ENCODE measurements at places on chromosomes 5 and 9.

DNA sequence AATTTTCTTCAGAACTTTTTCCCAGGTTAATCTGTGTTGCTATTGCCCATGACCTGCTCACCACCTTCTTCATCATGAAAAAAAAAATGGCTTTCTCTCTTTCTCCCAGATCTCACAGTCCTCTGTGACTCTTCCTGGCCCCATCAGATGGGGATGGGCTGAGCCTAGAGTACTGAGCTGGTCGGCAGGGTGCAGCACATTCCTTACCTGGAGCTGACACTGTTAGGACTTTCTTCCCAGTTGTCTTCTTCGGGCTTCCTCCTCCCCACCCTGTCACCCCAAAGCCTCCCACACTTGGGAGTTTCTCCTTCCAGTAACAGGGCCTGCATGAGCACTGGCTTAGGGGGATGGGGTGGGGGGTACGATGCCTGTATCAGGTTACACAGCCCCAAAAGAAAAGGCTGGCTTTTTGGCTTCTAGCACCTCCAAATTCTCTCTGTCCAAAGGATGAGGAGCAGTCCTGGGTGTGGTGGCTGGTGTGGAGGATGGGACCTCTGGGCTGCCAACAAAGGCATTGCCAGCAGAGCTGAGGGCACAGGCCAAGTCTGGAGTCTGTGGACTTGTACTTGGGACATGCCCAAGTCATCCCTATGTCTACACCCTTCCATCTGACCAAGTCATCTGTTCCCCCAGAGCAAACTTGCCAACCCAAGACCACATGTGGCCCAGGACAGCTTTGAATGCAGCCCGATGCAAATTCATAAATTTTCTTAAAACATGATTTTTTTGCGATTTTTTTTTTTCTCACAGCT, 68.0 kb upstream of the HSPA9 start:
- no peak for DNase-seq

- no peak for DNase-seq
Observed at GRCh38 chr5:177537389-177538361, 16.7 kb downstream of the FAM193B start.

- DNase-seq = no peak
Observed at GRCh38 chr5:117679046-117679445, 1104.4 kb upstream of the SEMA6A start.

GRCh38 chr5:65825408-65826328, 100.7 kb upstream of the ERBIN start:
- DNase-seq = no peak

DNA sequence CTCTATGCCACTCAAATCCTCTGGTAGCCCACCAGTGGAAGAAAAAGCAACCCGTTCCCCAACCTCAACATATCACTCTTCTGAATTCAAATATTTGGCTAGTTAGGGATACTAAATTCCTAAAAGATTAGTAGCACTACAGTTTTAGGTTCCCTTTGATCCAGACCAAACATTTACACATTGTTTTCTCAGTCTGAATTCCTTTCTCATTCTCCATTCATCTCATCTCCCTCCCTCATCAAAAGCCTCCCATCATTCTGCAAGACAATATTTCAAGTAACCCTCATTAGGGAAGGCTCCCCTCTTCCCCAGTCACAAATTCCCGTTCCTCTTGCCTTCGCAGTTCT, 26.3 kb downstream of the ADAM19 start:
- no peak for DNase-seq

DNA sequence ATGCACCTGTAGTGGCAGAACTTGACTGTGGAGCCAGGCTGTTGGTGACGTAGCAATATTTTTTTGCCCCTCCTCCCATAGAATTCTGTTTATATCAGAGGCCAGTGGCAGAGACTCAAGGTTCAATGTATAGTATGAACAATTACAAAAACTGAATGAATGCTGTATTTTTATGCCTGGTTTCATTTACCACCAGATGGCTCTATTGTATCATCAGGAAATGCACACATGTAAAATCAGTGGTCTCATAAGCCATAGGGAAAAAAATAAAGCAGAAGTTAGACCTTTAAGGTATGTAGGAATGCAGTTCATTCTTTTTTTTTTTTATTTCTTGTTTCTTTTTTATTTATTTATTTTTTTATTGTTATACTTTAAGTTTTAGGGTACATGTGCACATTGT, 43.6 kb downstream of the CCDC192 start:
- DNase-seq = no peak

- DNase-seq = no peak
Observed at GRCh38 chr5:87120518-87121303, 147.0 kb upstream of the RASA1 start.

- DNase-seq = no peak
Observed at GRCh38 chr5:179125789-179126505, 65.8 kb downstream of the ZNF354C start.

DNA sequence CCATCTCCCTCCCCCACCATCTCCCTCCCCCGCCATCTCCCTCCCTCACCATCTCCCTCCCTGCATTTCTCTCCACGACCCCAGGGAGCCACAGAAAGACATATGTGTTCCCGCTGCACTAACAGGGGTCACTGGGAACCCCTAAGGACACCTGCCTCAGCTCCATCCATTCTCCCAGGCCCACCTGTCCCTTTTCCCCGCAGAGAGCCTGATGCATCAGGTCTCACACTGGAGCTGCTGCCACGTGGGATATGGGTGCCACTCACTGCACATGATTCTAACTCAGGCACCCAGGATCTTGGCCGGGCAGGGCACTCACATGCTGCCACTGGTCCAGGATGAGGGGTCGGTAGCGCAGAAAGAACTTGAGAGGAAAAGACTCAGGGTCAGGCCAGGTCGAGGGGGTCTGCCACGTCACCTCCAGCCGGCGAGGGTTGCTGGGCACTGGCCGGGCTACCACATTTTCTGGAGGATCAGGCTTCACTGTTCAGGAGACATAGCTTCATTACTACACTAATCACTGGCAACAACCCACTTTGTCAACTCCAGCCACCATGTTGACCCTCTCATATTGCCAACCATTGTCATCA, 33.2 kb upstream of the ENHO start:
- DNase-seq = no peak

DNA sequence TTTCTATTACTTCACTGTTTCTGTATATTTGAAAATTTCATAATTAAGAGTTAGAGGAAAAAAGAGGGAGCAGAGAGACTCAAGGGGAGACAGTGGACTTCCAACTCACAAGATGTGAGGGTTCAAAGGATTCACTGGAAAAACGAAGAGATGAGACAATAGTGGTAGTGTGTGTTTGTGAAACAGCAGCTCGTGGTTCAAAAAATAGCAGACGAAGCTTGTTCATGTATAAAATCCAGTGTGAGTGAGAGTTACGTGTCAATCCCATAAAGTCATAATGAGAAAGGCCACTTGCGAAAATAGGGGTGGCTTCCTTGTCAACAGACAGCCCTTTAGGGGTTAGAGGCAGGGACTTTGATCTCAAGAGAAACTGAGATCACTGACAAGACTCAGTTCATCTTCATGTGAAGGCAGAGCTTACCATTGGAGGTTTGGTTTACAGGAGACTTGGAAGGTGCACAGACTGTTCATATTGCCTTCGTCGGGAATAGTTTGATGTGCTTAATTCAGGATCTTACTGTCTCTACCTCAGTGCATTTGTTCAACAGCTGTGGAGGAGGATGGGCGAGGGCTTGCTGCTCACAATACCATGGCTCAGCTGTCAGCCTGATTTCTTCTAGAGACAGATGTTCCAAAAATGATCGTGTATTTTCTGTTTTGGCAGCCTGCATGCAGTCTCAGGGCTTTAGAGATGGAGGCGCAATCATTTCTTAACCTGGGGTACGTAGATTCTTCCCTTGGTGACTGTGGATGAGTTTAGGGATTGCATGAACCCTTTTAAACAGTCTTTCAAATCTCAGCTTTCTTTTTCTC, 105.7 kb upstream of the KLF9 start:
- no peak for DNase-seq

- DNase-seq = no peak
Observed at GRCh38 chr5:67353500-67354450, 157.2 kb upstream of the CD180 start.

GRCh38 chr9:93299418-93300174, 115.7 kb downstream of the WNK2 start:
- no peak for DNase-seq

DNA sequence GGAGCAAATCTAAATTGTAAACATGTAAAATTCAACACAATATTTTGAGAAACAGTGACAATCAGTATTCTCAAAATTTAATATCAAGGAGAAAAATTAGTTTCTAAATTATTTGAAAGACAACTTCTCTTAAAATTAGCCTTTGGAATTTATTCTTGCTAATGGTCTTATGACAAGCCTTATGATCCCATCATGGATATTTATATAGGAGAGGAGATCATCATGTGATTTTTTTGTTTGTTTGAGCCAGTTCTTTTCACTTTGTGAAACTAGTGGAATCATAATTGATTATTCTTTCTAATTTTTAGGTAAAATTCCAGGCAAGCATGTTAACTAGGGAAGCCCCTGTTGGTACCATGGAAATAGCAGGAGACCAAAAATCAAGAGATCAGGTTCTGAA, 24.7 kb downstream of the DMXL1 start:
- no peak for DNase-seq

- DNase-seq = no peak
Observed at GRCh38 chr9:94623253-94623652, 16.1 kb downstream of the FBP1 start.

DNA sequence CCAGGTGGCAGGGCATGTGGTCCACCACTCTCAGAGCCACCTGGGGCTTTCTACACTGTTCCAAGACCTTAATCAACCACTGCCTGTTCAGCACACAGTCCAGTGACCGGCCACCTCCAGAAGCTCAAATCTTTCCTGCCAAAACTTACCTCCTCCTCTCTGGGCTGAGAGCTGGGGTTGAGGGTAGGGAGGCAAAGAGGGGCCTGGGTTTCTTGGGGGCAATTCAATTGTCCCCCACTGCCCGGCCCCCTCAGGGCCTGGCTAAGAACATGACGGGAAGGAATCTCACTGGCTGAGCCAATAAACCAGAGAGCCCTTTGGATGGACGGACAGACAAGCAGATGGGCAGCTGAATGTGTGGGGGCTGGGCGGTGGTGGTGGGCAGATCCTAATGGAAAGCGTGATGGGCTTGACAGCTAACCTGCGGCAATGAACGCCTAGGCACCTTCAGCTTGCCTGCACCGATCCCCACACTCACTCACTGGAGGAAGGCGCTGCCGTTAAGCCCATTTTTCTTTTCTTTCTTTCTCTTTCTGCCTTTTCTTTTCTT, 5.4 kb downstream of the NR5A1 start:
- no peak for DNase-seq

GRCh38 chr5:10797261-10797660, 36.2 kb upstream of the DAP start:
- no peak for DNase-seq

DNA sequence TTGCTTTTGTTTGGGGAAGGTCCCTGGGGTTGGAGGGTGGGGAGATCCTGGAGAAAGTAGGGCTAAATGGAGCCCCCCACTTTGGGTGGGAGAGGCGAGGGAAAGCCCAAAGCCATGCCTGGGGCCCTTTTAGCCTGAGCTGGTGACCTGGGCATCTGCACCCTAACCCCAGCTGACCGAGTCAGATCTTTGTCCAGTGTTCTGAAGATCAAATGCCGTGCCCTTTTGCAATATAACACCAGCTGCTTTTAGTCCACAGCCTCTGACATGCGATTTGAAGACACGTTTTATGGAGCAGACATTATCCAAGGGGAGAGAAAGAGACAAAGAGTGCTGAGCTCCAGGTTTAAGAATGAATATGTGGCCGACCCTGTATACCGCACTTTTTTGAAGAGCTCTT, 416.5 kb downstream of the KDM4C start:
- no peak for DNase-seq

DNA sequence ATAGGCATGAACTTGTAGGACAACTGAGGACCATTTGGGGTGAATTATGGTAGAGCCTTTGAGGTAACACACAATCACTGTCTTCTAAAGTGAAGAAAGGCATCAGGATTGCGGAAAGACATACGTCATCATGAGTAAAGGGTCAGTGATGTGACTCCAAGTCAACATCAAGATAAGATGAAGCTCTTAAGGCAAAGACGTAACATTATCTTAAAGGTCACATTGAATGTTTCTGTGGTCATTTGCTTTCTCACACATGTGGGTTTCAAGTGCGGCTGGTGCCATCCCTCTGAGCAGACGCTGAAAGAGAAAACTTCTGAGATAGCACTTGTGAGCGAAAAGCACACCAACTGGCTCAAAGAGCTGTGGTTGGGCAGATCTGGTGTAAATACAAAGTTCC, 63.3 kb upstream of the GRAMD2B start:
- no peak for DNase-seq

GRCh38 chr5:81820318-81820636, 69.4 kb upstream of the SSBP2 start:
- no peak for DNase-seq

DNA sequence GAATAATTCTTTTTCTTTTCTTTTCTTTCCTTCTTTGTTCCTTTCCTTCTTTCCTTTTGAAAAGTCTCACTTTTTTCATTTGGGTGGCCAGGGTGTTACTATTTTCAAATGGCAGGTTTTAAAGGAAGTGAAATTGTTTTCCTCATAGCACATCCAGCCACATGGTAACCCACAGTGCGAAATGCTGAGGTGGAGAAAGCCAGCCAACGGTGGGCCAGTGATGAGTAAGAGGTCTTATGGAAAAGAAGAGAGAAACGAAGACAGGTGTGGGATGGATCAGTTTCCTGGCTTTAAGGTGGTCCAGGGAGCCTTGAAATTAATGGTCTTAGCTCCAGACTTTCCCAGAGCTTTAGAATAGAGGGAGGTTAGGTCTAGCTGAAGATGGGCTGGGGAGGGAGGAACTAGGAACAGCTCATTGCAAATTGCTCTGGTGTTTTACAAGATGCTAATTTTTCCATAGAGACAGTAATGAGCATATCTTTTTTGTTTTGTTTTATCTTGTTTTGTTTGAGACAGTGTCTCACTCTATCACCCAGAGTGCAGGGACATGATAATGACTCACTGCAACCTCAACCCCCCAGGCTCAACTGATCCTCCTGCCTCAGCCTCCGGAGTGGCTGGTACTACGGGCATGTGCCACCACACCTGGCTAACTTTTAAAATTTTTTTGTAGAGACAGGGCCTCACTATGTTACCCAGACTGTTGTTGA, 17.8 kb downstream of the ITK start:
- no peak for DNase-seq

DNA sequence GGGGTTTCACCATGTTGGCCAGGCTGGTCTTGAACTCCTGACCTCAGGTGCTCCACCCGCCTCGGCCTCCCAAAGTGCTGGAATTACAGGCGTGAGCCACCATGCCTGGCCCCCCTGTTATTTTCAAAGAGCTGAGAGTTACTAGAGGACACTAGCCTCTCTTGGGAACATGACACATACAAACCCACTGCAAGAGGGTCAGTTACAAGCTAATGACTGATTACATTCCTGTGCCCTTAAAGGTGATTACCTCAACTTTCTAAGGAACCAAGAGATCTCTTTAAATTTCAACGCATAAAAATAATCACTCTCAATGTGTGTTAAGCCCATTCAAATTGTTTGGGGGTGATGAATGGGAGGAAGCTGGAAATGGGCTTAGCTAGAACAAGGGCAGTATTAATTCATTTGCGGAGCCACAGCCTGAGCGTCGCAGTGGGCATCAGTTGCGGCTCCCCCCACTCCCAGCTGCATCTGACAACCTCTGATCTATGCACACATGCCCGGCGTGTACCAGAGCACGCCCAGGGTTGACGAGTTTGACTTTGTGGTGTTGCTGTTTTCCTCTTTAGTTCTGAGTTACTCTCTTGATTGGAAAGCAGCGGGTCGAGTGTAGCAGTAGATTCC, 146.9 kb downstream of the GOLPH3 start:
- no peak for DNase-seq

- no peak for DNase-seq
Observed at GRCh38 chr9:89886281-89886700, 281.5 kb downstream of the GADD45G start.

Measured in effector memory CD8-positive, alpha-beta T cell (primary cell).